Endothelial cell (in vitro differentiated cells): ENCODE measurements at places on chromosomes 11 and 22.

DNA sequence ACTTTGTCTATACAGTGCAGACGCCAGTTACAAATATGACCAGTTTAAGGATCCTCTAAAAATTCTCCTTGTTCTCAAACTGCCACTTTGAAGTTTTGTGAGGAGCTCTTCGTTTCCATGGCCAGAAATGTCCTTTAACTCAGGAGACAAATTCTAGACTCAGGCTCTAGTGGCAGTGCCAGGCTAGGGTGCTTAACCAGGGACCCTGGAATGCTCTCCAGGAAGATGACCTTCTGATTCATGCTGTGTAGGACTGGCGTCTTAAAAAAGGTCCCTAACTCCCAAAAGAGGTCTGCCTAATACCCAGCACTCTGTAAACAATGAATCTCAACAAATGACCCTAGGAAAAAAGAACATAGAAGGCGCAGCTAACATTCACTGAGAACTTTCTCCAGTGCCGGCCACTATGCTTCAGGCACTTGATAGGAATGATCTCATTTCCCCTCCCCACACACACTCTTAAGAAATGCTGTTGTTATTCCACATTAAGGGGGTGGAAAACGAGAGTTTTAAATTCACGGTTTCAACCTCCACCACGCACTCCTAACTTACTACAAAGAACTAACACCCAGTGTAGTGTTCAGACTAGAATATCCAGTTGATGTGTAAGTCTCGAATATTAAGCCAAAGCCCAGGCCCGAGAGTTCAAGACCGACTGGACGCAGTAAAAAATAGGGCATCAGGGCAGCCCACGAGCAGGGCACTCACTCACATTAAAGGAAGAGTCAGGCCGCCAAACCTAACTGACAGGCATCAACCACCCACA, 747 bp downstream of the NXF1 start:
- no peak for DNase-seq

GRCh38 chr11:66933531-66933930, 24.7 kb downstream of the PC start:
- DNase-seq: no peak

- DNase-seq: no peak
These were observed 45.8 kb upstream of the CXCR5 start for GRCh38 chr11:118837868-118838267.

DNA sequence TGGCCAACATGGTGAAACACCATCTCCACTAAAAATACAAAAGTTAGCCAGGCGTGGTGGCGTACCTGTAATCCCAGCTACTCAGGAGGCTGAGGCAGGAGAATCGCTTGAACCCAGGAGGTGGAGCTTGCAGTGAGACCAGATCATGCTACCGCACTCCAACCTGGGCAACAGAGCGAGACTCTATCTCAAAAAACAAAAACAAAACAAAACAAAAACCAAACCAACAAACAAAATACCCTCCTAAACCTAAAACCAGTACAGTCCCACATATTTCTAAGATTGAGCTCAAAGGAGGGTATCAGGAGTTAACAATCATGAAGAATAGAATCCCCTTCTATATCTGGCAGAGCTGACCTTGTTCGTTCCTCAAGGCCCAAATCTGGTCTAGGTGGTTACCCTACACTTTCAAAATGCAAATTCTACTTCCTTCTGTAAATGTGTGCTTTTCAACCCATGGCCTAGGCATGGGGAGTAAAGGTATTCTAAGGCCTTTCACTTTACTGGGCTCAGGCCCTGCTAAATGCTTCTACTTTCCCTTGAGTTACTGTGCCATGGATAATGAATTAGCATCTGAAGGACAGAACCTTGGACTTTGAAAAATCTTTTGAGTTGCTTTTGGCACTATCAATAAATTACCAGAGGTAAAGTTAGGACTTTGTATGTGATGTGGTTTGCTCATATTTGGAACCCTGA, 10.4 kb upstream of the PPP2R1B start:
- no peak for DNase-seq

DNA sequence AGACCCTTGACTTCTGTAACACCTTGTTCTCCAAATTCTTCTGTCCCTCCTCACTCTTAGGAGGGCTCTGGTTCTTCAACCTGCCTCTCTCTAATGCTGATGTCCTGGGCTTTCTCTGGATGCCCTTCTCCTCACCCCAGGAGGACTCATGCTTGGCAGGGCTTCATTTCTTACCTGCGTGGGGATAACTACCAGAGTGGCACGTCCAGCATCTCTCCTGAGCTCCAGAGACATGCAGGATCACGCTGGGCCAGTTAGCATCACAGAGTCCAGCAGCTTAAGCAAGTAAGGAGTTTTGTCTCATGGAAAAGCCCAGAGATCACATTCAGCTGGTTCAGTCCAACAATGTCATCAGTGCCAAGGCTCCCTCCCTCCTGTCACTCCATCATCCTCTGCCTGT, 36.4 kb downstream of the RTL6 start:
- no peak for DNase-seq
